ENCODE measurements at places on chromosomes 1 and 21.

DNA sequence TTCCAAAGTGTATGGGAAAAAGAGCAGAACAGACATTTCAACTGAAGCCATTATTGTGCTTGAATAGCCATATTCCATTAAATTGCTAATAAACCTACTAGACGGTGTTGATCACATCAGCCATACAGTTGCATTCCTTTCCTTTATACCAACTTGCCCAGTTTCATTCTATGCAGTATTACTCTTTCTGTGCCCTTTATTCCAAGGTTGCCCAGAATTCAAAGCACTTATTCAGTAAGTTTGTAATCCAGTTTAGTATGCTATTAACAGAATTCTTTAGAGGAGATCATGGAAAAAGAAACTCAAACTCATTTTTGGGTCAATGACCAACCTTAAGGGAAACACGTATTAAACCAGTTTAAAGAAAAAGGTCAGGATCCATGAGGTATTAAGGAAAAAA is 89.5 kb downstream of the DDAH1 start:
- no peak for DNase-seq

DNA sequence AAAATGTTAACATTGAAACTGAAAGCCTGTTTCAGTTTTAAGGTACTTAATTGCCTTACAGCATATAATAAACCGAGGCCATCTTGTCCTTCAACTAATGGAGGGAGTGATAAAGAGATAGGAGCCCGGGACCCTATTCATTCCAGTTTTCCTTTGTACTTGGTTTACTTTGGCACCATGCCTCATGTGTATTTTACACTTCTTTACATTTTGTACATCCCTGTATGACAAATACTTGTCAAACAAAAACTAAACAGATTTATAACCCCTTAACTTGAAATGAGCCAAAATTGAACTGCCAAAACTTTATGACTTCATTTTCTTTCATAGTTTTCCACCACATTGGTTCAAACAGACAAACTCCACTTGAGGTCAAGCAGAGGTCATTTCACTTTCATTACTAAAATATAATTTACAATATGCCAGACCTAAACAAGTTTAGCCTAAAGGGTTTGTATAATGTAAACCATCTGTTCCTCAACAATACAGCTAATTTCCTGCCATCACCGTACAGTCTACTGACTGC is 30.9 kb upstream of the UBE2U start:
- no peak for DNase-seq

DNA sequence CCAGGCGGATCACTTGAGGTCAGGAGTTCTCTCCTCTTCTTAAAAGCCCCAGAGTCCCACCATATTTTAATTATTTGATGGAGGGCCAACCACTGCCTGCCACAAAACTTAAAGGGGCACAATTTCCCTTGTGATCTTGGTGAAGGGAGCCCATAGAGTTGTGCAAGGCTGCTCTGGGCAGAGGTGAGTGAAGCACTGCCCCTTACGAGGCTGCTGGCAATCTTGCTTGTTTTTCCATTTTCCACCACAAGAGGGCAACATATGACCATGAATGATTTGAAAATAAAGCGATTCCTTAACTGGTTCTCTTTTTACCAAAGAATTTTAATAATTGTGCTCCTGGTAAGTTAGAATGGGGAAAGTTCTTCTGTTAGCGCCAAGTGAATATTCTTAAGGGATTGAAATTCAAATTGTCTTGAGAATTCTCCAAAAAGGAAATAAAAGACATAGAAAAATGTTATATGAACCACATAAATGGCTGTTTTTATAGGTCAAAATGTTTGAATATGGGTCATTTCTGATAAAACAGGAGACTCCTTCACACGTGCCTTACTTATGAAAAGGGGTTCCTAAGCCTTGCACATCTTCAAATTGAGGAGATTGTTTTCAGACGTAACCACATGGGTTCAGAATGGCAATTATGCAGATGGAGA is 22.7 kb downstream of the PGM1 start:
- DNase-seq, result peak; percentile 22

GRCh38 chr1:51679435-51679834 is 62.5 kb downstream of the OSBPL9 start:
- no peak for DNase-seq

- DNase-seq, result peak; percentile 37
These were observed 135.4 kb downstream of the PROX1 start for GRCh38 chr1:214123061-214123784.

- no peak for DNase-seq
These were observed 23.3 kb downstream of the ZBTB17 start for GRCh38 chr1:15952317-15953258.

GRCh38 chr1:9494936-9495758 is 44.1 kb upstream of the SLC25A33 start:
- peak; percentile 44 for DNase-seq

DNA sequence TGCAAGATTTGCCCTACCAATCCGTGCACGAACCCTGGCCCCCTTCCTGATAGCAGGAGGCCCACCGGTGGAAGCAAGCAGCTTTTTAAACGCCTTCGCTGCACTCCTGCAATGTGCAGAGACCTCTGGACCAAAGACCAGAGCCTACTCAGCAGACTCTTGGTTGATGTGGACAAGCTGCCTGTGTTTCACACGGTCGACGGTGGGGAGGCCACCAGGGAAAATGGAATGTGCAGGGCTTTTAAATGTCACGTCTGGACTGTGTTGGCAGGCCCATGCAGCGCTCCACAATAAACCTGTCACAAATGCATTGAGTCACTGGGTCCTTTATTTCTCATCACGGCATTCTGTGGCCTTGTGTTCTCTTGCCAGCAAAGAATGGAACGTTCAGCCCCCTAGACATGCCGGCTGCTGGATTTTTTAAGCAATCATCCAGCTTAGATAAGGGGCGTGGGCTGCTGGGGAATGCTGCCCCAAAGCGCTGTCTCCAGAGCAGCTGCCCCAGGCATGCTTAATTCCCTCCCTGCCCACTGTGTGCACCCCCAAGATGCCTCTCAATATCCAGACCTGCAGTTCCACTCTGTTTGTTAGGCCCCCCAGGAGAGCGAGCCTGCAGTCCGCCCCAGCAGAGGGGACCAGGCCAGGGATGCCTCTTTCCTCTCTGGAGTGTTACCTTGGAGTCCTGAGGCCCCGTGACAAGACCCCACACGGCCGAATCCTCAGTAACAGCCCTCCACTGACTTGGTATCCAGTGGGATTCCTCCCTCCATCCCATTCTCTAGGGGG is 71.3 kb downstream of the ATP5PO start:
- DNase-seq, result no peak

DNA sequence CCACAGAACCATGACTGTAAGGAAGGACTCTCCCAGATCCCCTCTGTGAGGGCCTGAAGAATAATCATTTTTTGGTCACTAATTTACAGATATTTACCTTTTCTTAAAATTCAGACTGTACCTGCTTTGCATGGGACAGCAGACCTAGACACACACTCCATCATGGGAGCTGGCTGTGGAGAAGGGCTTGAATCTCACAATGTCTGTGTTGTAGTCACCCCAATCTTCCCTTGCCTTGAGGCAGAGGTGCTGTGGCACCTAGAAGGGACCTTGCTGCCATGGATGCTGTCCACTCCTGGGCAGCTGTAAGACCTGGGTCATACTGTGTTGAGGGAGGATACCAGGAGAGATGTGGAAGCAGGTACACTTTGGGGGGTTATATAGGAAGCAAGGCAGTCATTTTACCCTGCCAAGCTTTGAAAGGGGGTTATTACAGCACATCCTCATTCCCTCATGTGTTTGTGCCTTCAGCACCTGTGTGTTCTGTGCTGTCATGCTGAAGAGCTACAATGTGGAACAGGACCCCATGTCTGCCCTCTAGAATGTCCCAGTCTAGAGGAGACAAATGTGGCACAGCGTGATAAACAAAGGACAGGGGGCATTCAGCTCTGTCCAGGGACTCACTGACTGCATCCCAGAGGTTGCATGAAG is 27.1 kb downstream of the TRAF5 start:
- no peak for DNase-seq

DNA sequence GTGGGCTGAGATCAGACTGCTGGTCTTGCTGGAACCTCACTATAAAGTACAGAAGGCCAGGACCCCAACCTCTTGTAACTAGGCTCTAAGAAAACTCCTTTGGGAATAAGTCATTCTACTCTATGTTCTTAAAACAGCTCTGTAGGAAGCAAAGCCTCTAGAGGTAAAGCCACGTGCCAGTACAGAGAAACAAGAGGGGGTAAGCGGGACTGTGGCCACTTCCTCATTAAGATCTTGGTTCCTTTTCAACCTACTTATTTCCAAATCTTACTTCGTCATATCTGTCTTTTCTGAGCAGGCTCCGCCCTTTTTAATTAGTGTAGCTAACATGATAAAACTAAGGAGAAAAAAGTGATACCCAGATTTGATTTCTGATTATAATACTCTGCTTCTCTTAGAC is 3.8 kb downstream of the NCSTN start:
- no peak for DNase-seq

DNA sequence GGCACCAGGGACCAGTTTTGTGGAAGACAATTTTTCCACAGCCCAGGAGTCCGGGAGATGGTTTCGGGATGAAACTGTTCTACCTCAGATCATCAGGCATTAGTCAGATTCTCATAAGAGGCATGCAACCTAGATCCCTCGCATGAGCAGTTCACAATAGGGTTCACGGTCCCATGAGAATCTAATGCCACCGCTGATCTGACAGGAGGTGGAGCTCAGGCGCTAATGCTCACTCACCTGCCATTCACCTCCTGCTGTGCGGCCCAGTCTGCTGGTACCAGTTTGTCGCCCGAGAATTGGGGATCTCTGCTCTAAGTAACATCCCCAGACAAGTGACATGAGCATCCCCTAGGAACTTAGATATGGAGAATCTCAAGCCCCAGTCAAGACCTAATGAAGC is 180.7 kb downstream of the COQ8A start:
- DNase-seq, result no peak

DNA sequence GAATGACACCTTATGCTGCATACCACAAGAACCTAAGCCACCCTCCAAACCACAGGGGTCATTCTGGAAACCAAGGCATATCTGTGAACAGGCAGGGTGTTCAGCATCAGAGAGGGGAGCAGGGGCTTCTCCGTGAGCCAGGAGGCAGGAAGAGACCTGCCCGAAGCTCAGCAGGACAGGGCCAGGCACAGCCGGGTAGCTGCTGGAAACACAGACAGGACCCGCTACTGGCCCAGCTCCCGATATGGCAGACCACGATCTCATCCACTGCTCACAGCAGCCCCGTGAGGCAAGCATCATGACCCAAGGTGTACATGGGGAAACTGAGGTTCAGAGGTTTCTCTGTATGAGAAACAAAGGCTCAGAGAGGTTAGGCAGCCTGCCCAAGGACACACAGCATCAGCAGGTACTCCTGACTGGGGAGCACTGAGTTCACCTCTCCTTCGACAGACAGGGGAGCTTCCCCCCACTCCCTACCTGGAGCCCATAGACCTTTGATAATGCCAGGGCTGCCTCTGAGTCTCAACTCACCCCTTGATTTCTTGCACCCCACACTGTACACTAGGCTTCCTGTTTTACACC is 317.7 kb downstream of the MATN1 start:
- no peak for DNase-seq

DNA sequence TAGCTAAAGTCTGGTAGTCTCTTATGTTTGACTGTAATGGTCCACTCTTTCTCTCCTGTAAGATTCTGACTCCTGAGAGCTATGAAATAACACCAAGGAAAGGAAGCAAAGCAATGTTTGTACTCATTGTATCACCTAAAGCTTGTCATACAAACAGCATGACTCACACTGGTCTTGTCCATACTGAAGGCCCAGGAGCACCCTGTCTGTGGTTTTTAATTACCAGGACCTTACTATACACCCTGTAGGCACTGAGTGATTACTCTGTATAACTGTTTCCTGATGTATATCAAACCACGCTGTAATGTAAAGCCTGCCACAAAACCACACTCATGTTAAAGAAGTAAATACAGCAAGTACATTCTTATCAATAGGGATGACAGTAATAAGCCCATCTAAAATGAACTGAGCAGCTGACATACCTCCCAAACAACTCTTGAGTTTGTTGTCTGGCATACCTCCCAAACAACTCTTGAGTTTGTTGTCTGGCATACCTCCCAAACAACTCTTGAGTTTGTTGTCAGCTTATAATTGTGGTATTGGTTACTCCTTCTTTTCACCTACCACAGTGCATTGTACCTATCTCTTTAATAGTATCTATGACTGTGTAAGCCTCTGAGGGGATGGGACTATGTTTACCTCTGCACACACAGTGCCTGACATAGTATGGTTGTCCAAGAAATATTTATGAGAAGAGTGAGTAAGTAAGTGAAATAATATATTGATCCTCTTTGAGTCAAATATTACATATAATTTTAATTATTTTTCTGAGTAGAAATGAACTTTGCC is 11.6 kb upstream of the TNFSF18 start:
- no peak for DNase-seq

DNA sequence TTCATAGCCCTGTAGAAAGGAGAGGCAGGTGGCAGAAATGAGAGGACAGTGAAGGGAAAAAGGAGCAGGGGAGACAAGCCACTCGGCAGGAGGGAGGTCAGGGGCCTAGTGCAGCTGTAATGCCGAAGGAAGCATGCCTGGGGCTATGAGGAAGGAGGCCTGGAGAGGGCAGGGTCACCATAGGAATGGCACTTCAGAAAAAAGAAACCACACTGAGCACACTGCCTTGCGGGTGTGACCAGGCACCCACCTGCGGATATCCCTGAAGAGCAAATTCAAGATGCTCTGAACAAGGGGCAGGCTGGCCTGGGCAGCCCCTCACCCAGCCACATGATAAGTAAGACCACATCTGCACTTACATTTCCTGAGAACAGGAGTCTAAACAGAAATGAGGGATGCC is 104.7 kb downstream of the JAK1 start:
- no peak for DNase-seq

DNA sequence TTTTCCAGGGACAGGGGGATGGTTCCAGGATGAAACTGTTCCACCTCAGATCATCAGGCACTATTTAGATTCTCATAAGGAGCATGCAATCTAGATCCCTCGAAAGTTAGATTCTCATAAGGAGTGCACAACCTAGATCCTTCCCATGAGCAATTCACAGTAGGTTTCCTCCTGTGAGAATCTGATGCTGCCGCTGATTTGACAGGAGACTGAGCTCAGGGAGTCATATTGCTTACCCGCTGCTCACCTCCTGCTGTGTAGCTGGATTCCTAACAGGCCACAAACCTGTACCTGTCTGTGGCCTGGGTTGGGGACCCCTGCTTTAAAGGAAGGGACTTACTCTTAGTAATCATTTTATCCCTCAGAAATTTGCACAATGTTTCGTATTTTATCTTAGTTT is 9.3 kb downstream of the CTH start:
- no peak for DNase-seq

- DNase-seq, result no peak
These were observed 19.7 kb upstream of the CAPZB start for GRCh38 chr1:19504796-19505692.

- DNase-seq, result no peak
These were observed 202.0 kb downstream of the AJAP1 start for GRCh38 chr1:4856396-4856795.
